ACHN (cell line): ENCODE measurements at places on chromosomes 5 and 9.

- DNase-seq = no peak
These were observed 242.1 kb upstream of the DAPK1 start for GRCh38 chr9:87255431-87256155.

- DNase-seq = no peak
These were observed 409.7 kb downstream of the ADGRV1 start for GRCh38 chr5:90968319-90968718.

- no peak for DNase-seq
These were observed 14.0 kb downstream of the TMEM174 start for GRCh38 chr5:73186976-73187375.

GRCh38 chr5:140672455-140673186 lies 755 bp downstream of the DND1 start:
- DNase-seq = peak; percentile 28

DNA sequence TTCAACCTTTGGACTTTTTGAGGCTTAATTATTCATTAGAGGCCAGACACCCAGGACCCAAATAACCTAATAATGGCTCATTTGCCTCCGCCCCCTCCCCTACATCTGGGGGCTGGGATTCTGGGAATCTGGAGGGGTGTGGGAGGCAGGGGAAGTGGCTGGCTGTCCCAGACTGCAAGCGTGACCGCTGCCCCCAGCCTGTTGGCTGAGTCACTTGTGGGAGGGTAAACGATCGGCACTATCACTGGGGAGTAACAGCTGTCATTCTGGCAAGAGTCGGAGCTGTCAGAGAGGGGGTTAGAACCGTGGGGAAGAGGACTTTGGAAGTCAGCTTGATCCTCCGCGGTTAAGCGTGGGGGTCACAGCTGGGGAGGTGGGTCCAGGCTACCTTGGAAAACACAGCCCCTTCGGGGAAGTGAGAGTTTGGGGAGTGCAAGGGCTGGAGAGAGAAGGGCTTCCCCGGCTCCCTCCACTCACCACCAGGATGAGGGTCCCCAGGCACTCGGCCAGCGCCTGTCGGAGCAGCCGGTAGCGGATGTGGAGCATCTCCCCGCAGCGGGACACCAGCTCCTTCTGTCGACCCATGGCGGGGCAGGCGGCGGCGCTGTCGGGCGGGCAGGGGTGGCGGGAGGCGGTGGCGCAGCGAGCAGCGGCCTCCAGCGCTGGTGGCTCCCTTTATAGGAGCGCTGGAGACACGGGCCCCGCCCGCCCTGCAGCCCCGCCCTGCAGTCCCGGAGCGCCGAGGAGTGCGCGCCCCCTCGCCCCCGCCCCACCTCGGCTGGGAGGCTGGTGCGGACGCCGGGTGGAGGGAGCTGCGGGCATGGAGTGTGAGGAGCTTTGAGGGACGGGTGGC lies at the start of gene AQP3:
TSS of gene AQP3 (minus strand) at position 648 of the 853 bp plus-strand sequence. CDS start at position 585, 63 bp downstream.
- DNase-seq = peak; percentile 44

DNA sequence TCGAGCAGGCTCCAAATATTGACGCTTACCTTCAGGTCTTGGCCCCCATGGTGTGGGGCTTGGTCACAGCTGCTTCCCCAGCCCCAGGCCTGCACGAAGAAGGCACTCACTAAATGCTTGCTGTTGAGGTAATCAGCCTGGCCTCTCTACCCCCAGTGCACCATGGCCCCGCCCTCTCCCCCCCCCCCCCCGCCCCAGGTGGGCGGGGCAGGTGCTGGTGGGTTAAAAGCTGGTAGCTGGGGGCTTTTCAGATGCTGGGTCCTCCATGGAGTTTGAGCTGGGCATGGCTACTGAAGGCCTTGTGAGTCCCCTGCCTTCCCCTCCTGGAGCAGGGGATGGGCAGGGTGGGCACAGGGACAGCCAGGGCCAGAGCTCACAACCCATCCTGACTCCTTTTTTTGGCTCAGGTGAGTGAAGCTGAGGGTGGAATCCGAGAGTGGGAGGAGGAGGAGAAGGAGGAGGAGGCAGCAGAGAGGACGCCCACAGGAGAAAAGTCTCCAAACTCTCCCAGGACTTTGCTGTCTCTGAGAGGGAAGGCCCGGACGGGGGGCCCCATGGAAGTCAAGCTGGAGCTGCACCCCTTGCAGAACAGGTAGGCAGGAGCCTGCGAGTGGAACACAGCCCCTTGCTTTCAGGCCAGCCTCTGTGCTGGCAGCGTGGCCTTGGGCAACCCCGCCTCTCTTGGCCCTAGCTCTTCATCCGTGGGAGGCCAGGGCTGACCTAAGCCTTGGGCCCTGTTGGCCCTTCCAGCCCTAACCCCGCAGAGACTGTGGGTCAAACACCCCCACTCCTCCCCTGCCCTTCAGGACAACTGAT lies 4.4 kb upstream of the TSPAN17 start:
- DNase-seq = no peak

DNA sequence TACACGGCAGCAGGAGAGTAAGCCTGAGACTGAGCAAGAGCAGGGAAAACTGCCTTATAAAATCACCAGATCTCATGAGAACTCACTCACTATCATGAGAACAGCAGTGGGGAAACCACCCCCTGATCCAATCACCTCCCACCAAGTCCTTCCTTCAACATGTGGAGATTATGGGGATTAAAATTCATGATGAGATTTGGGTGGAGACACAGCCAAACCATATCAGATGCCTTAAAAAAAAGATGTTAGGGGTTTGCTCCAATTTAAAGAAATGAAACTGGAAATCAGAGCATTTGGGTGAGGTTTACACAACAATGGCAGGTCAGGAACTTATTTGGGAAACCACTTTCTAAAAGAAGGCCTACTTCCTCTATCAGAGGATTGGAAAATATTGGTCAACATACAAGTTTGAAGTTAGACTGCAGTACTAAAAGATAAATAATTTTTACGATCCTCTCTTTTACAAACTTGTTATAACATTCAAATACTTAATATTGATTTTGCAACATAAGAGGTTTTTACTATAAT lies 105.1 kb downstream of the FBN2 start:
- DNase-seq = no peak

DNA sequence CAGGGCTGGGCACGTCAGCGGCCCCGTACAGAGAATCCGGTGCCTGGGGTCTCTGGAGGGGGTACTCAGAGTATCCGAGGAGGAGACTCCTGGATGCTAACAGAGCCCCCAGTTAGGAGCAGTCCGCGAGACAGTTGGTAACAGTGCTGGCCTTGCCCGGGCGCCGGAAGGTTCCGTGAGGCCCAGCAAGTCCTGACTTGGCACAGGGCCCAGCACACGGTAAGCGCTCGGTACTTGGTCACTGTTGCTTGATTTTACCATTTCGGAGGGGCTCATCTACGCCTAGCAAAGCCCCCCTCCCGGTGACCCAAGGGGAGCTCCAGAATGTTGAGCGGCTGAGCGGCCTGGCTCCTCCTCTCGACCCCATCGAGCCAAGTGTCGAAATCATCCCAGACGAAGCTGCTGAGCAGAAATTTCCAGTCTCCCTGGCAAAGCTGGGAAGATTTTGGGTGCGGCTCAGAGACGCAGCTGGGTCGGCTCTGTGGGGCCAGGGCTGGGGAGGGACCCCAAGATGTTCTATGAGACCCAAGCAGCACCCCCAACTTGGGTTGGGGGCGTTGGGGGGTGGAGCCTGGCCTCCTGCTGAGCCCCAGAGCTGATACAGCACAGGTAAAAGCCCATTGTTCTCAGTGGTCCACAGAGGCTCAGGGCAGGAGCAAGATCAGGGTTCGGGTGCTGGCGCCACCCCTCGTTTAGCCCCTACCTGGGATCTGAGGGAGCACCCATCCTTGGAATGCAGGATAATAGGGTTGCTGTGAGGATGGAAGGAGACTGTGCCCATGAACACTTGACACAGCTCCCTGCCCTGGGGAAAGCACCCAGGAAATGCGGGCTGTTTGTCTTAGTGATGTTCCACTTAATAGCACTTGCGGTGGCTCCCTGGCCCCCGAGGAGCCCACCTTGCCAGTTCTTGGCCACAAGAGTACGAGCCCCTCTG lies 137.2 kb downstream of the C9orf50 start:
- DNase-seq = peak; percentile 78

GRCh38 chr9:137253717-137254623 lies 1.2 kb upstream of the NELFB start:
- no peak for DNase-seq

GRCh38 chr5:125129151-125129806 lies 382.8 kb upstream of the ZNF608 start:
- no peak for DNase-seq

DNA sequence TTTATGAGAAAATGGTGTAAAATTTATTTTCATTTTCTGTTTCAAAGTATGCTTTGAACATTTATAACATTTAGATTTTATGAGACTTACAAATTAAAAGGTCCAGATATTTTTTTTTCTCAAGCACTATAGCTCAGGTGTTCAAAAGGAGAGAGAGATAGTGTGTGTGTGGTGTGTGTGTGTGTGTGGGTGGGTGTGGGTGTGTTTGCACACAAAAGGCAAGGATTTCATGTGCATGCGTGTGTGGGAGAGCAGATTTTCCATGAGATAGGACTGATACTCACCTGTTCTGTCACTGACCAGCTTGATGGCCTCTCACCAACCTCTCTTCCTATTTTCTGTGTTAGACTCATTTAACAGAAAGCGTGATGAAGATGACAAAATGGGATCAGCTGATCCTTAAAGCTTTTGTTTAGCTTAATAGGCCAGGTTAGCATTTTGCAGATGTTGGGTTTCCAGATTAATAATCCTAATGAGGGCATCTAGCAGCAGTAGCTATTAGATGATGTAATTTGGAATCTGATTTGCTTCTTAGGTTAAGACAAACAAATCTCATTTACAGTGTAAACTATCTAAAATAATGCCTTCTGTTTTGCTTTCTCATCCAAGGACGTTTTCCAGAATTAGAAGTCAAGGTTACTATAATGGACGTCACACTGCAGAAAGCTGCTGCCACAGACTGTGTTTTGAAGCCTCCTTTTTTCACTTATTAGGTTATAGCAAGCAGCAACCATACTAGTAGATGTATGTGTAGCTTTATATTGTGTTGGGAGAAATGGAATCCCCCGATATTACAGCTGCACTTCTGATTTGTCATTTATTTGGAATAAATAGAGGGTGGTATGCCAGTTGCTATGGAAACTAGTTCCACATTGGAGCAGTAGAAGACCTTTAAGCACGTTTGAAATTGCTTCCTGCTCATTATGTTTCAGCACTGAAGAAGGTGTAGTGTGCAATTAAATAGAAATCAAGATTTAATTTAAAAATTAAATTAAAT lies 355.6 kb downstream of the TAF11L14 start:
- DNase-seq = no peak

- DNase-seq = no peak
These were observed 35.6 kb downstream of the CDC42SE2 start for GRCh38 chr5:131299465-131299864.

DNA sequence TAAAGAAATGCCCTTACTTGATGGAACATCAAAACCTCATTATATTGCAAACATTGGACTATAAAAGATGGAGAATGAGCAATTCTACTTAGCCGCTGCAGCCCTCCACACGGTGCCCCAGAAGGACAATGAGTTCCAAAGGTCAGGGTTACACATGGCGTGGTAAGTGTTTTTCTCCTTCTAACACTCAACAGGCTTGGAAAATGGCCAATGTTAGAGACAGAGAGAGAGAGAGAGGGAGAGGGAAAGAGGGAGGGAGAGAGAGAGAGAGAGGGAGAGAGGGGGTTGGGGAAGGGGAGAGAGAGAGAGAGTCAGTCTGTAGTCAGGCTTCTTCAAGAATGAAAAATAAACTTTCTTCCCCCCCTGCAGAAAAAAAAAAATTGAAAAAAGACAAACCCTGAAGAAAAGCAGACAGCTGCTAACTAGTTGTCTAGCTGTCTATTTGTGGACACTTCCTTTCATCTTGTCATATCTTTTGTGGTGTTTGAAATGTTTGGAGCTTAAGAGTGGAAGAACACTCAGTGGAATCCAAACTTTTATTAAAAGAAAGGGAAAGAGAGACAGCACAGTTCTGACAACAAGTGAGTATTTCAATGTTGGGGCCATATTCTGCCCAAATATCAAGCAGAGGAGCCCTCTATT lies 324.8 kb downstream of the TMEM38B start:
- no peak for DNase-seq

DNA sequence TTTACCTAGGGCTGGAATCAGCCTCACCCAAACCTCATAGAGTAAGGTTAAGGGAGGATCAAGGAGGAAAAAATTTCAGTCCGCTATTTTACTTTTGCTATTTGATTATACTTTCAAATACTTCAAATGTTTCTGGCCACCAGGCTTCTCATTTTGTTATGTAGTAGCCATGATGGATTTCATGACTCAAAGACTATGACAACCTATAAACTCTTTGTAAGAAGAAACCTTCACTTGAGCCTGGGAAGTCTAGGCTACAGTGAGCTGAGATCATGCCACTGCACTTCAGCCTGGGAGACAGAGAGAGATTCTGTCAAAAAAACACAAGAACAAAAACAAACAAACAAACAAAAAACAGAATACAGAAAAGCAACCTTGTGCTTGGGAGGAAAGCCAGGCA lies 293.6 kb upstream of the TNC start:
- no peak for DNase-seq

- DNase-seq = no peak
These were observed 584.5 kb upstream of the DMAC1 start for GRCh38 chr9:8384091-8384490.

GRCh38 chr5:81145329-81145935 lies 87.7 kb upstream of the CKMT2 start:
- DNase-seq = no peak

GRCh38 chr9:136551401-136552116 lies 5.7 kb upstream of the NOTCH1 start:
- DNase-seq = peak; percentile 74

GRCh38 chr9:29564564-29564963 lies 1991.3 kb upstream of the C9orf72 start:
- no peak for DNase-seq

DNA sequence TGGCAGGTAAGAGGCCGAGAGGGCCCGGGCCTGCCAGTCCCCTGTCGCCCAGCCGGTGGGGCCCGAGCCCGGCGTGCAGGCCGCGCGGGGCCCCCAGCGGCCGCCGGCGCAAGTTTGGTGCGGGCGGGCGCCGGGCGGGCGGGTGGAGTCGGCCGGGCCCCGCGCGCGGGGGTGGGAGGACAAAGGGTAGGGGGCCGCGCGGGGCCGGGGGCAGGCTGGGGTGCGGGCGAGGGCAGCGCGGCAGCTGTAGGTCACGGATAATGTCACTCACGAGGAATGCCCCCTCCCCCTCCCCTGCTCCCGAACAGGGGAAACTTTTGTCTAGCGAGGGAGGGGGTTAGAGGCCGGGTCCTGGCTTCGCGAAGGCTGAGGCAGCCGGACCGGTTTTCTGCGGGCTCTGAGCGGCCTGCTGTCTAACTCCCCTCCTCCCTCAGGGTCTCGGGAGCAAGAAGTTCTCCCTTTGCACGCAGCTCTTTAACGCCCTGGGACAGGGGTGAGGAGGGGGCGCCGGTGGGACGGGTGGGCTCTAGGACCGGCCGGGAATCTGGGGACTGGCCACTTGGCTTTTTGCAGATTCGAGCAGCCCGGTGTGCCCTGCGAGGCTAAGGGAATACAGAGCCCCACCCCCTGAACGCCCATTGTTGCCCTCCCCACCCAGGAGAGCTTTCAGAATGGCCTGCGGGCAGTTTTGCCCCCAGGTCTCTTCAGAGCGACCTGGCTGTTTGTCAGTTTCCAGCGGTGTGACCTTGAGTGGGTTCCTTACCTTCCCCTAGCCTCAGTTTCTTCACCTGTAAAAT lies 21.3 kb upstream of the NDST1 start:
- DNase-seq = peak; percentile 68

GRCh38 chr9:129385211-129385934 lies 207.3 kb upstream of the IER5L start:
- no peak for DNase-seq

GRCh38 chr9:108803428-108804065 lies 52.2 kb downstream of the ACTL7B start:
- no peak for DNase-seq
